ENCODE measurements at places on chromosomes 2 and 18.

GRCh38 chr2:88493481-88493880 is 41.0 kb upstream of the FOXI3 start:
- DNase-seq = no peak

DNA sequence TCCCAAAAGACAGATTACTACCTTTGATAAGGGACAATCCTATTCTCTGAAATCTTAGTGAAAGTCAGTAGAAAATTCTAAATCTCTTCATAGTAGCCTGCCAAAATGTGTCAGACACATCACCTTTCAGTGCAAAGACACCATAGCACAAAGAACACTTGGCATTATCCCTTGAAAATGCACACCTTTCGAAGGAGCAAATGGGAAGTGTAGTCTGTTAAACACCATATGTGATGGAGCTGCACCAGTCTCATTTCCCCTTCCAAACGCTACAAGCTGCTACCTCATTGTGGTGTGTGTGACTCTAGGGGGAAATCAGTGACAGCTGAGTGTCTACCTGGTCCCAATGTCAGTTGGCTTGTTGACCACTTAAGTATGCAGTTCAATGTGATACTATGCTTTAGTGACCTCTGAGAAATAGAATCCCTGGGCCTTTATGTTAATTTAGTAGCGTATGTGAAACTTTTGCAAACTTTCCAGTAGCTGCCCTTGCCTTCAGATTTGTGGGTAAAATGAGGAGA is 551.7 kb downstream of the ARHGAP15 start:
- no peak for DNase-seq

DNA sequence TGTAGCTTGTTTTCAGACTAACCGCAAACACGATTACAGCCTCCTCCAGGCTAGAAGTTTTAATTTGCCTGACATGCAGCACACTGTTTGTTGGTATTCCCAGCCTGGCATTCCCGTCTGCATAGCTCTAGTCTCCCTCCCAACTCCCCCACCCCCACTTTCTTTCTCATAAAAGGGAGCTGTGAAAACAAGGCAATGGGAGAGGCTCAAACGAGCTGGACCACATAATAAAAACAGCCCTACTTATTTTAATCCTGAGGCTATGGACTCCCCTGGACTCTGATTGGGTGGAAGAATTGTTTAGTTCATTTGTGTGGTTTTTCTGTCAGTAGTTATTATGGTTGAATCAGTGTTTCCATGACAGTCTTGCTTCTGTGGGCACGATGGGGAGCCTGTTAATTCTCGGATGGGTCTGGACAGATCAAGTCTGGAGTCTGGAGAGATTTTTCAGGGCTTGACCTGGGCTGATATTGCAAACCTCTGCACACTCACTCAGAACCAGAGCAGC is 1.2 kb downstream of the STON1 start:
- DNase-seq = peak; percentile 37

DNA sequence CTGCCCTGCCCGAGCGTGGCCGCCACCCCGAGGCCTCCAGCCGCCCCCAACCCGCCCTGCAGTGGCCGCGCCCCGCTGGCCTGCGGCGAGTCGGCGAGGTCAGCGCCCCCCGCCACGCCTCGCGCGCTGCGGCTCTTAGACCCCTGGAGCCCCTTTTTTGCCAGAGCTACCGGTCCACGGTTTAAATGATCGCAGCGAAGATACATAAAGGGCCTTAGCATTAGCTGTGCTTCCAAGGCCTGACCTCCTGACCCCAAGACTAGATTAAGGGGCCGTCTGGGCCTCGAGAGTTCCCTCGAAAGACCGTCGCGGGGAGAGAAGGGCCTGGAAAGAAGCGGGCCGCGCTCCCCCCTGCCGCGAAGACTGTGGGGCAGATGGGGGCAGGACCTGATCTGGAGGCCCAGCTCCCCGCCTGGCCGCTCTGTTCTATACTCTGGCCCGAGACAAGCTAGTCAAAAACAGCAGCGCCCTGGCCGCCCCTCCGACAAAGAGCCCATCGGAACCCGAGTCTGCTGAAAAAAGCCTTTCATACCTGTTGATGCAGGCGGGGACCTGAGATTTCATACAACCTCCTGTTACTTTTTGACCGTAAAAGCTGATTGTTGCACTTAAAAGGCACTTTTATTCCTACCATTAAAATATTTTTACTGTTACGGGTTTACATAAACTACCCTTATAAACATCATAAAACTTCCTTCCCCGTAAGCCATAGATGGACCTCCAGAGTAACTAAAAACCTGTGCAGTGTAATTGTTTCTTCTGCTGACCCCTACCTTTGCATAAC is 68.7 kb upstream of the PSMD14 start:
- no peak for DNase-seq
